NCI-H1417 treated with DMSO at 0.1 percent for 48 hours (cell line): ENCODE measurements at places on chromosomes 16 and 17.

DNA sequence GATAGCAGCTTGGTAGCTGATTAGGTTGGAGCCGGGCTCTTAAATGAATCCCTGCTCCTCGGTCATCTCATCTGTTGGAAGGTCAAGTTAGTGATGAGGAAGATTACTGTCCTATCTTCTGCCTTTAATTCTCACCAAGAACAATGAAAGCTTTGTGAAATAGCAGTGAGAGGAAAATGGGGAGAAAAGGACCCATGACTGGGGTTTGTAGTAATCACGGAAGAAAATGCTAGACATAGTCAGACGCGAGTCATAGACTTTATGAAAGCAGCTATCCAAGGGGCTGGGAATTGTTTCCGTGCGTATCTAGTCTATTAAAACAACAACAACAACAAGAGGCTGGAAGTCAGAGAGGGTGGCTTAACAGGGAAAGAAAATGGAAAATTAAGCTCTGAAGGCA, 18.3 kb downstream of the PIK3R5 start:
- no peak for DNase-seq

- no peak for DNase-seq
Observed at GRCh38 chr17:49035470-49036269, 38.5 kb downstream of the IGF2BP1 start.

DNA sequence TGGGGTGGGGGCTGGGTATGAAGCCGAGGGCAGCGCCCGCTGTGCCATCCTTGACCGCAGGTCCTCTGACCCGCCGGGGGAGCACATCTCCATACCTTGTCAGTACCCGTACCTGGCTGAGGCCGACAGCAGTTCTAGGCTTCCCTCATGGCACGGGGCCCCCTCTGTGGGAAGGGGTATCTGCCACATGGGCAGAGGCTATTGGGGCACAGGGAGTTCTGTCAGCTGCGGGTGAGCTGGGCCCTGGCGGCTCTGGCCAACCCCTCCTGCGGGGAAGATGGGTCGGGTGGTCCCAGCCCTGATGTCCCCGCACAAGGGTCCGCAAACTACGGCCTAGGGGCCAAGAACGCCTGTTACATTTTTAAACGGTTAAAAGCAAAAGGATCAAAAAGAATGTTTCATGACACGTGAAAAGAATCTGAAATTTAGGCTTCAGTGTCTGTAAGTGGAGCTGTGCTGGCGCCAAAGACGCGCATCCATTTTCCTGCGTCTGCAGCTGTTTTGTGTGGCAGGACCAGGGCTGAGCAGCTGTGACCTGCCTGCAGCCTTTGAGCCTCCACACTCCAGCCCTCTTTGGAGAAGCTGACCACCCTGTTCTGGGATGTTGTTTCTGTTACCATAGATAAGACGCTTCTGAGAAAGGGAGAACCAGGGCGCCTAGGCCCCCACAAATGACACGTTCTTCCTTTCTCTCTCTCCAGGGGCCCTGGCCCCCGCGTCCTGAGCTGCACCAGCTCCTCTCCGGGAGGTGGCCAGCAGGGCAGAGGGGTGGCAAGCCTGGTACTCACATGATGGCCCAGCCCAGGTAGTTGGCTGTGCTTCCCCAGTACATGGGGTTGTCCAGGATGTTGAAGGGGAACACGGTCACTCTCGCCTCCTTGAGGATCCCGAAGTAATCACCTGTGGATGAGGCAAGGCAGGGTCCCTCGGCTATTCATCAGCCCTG, 12.7 kb upstream of the RASD1 start:
- DNase-seq: no peak

- DNase-seq: no peak
Observed at GRCh38 chr17:82892899-82893565, 53.2 kb upstream of the ZNF750 start.

DNA sequence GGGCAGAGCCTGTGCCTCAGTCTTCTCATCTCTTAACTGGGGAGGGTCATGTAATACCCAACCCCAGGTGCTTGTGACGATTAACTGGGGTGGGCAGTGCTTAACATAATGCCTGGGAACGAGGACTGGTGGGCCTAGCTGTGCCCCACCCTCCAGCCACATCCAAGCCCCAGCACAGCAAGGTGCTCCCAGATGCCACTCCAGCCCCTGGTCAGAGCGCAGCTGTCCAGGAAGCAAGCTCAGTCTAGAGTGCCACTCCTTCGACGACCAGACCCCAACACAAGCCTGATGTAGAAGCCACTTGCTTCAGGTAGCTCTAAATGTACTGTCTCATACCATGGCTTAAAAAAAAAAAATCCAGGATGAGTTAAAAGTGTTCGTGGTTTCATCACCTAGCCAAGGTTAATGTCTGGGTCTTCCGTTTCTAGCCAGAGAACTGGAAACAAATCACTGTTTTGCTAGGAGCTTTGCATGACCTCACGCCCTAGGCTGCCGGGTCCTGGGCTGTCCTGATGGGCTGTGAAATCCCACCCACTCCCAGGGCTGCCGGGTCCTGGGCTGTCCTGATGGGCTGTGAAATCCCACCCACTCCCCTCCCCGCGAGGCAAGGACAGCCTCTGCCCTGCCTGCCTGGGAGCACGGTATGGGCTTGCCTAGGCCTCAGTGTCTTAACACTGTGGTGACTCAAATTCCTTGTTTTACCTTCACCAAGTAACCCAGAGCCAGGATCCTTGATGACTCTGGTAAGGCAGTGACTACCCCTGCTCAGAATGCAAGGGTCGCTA, 7.7 kb downstream of the MIEF2 start:
- no peak for DNase-seq

DNA sequence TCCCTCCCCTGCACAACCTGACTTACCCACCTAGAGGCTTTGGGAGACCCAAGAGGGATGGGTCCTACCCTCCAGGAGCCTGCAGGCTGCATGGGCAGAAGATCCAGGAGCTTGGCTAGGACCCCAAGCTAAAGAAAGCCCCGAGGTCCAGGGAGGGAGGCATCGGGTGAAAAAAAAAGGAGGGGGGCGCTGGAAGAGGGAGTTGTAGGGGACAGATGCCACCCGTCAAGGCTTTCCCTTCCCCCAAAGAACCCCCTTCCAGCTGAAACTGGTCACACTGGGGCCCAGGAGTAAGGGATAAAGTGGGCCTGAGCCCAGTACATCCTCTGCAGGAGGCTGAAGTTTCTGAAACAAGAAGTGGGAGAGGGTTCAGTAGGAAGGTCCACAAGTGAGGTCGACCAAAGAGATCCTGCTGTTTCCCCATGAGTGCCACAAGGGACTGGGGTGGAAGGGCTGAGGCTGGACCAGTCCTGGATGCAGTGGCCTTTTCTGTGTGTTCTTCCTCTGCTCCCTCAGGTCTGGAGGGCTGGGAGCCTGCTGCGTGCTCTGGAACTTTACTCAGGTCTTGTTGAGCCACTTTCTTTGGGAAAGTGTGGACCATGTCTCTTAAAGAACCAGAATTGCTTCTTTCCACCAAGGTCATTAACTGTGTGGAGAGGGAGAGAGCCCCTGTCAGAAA, 14.2 kb upstream of the CBFB start:
- no peak for DNase-seq

DNA sequence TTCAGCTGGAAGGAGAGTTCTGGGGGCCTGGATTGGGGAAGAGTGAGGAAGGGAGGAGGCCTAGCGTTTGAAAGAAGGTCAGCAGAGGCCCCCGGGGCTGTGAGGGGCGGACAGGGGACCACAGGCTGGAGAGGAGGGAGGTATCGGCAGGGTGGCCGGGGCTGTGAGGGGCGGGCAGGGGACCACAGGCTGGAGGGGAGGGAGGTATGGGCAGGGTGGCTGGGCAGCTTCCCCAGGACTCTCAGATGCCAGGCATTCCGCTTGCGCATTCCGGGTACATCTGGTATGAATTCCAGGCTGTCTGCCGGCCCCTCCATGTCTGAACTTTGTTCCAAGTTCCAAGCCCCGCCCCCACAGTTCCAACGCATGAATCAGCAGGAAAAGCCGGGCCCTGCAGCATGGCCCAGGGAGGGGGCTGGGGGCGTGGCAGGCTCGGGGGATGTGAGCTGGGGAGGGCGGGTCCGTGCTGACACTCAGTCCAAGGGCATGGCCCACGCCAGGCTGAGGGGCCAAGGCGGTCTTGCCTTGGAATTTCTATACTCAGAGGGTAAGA, 4.3 kb upstream of the TLCD2 start:
- no peak for DNase-seq

- DNase-seq: no peak
Observed at GRCh38 chr17:79575229-79575628, 35.6 kb downstream of the RBFOX3 start.

DNA sequence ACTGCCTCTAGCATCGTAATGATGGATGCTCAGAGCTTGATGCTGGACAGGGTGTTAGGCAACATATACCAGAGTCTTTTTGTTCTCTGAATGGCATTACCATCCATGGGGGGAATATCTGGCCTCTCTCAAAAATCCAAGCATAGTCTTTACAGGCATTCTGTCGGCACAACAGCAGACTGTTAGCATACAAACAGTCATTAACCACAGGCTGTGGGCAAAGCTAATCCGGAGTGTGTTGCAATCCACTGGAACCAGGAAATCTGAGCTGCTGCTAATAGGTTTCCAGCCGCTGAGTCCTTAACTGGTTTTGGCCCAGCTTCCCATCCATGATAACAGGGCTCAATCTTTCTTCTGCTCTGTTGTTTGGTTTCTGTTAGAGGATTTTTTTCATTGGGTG, 371.9 kb downstream of the HS3ST3B1 start:
- no peak for DNase-seq

- no peak for DNase-seq
Observed at GRCh38 chr17:231191-231965, 49.9 kb upstream of the DOC2B start.

DNA sequence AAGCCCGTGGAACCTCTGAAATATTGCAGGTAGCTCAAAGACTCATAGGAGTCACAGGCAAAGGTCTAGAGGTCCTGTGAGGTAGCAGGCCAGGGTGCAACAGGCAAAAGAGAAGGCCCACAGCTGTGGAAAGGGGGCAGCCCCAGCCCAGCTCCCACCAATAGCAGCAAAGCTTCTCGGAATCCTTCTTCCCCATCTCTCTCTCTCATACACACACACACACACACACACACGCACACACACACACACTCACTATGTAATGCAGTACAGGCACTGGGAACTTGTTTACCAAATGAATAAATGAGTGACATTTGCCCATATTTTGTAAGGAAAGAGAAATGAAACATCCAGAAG, 16.8 kb upstream of the SUPT4H1 start:
- DNase-seq: no peak

GRCh38 chr16:67966549-67967182, 1.8 kb downstream of the SLC12A4 start:
- no peak for DNase-seq

GRCh38 chr17:61895391-61895790, 32.1 kb upstream of the BRIP1 start:
- DNase-seq: no peak

- no peak for DNase-seq
Observed at GRCh38 chr17:76179496-76180467, 38.7 kb upstream of the FOXJ1 start.

GRCh38 chr17:4525691-4526397, 27.2 kb downstream of the SPNS2 start:
- no peak for DNase-seq

- no peak for DNase-seq
Observed at GRCh38 chr17:72455562-72455961, 334.7 kb downstream of the SOX9 start.

DNA sequence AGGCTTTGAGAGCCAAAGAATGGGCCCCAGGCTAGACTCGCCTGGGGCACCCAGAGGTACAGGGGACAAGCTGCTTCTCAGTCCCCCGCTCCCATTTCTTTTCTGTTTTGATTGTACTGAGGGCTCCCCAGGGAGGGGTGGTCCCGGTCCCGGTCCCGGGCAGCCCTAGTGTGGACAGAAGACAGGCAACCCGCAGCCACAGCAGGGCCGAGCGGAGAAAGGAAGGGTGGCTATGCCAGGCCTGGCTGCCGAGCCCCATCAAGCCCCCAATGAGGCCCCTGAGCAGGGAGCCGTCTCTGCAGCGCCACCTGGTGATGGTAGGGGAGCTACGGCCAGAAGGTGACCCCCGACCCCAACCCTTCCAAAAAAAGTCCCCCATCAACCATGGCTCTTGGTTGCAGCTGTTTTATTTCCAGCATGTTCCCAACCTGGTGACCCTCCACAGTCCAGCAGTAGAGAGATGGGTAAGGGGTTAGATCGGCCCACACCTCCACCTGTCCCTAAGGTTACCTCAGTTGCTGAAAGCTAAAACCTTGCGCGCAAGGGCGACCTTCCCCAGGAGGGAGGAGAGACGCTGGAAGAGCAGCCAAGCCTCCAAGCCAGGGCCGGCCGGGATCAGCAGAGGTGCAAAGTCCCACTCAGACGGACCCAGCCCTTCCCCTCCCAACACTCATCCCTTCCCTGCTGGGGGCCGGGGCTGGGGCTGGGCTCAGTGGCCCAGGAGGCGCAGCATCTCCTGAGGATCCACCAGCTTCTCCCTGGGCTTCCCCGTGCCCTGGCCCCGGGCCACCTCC, 2.6 kb upstream of the GRIN2C start:
- no peak for DNase-seq
